ENCODE measurements at places on chromosomes 7 and 10.

DNA sequence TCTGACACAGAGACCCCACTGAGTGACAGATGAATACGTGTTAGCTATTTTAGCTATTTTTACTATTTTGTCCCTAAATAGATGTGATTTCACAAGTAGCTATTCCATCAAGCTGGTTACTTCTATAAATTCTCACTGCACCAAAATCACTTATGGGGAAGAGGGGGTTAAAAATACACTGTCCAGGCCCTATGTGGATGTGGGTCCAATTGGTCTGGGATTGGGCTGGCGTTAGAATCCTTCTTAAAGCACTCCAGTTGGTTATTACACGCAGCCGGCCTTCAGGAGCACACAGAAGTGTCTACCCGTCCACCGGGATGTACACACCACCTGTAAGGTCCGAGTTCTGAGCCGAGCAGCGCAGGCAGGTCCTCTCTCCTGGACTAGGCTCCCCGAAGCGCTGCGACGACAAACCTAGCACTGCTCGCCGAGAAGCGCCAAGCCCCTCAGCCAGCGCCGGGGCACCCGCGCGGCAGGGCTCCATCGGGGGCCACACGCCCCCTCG, 222.3 kb upstream of the MKLN1 start:
- DNase-seq, result no peak

GRCh38 chr7:5035276-5035675, 10.4 kb upstream of the RBAK start:
- DNase-seq, result no peak

- DNase-seq, result no peak
Observed at GRCh38 chr10:111206521-111206920, 129.7 kb downstream of the ADRA2A start.

DNA sequence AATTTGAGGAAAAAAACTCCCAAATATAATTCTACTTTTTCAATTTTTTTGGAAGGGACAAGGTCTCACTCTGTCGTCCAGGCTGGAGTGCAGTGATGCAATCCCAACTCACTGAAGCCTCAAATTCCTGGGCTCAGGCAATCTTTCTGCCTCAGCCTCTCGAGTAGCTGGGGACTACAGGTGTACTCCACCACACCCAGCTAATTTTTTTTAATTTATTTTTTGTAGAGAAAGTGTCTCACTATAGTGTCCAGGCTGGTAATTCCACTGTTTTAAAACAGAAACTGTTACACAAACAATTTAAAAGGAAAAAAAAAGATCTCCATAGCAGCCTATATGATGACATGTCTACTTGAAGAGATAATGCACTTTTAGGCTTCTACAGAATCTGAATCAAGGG, 25.6 kb downstream of the EZH2 start:
- no peak for DNase-seq

- peak; percentile 71 for DNase-seq
Observed at GRCh38 chr7:157318015-157318706, 18.6 kb upstream of the DNAJB6 start.

DNA sequence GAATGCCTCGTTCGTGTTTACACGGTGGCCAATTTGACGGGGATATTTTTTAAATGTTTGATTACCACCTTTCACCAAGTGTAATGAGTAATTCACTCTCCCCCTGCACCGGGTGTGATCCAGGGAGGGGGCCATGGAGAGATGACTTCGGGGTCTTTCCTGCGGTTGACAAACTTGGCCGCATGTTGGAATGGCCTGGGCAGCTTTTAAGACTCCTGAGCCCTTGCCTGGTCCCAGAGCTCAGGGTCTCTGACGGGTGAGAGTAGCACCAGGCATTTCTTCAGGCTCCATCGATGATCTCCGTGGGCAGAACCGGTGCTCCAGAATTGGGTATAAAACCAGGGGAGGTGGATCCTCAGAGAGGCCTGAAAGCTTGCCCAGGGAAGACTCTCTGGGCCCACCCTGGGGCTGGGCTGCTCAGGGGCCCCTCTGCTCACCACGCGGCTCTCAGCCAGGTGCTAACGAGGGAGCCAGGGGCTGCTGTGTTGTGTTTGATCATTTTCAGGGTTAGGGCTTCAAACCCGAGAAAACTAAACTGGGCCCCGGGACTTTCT, 882 bp downstream of the ZNF282 start:
- DNase-seq, result no peak

DNA sequence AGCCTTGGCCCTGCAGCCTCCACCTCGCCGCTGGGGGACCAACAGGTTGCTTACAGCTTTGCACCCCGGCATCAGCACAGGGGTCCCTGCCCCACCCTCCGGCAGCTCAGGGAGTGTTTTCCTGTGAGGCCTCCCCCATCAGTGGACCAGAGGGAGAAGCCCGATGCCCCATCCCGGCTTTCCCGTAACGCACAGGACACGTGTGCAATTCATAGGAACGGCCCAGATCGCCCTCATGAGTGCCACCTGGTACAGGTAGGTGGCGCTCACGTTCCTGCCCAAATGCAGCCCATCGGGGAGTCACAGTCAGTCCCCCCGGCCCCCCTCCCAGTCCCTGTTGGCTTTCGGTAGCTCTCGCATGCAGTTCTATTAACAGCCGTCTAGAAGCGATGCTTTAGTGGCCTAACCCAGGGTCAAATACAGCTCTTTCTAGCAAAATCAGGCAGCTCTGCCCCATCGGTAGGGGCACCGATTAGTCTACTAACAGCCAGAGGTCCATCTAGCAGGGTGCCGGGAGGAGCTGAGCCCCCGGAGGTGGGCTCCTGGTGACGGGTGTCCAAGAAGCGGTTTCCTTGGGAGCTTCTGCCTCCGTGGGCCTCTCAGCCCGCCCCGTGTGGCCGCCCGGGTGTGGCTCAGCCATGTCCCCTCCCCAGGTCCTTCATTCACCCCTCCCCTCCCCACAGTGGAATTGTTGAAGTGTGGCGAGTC, 48.4 kb upstream of the GTF2IRD1 start:
- no peak for DNase-seq

GRCh38 chr10:6114805-6115341, 26.0 kb downstream of the RBM17 start:
- DNase-seq, result no peak

DNA sequence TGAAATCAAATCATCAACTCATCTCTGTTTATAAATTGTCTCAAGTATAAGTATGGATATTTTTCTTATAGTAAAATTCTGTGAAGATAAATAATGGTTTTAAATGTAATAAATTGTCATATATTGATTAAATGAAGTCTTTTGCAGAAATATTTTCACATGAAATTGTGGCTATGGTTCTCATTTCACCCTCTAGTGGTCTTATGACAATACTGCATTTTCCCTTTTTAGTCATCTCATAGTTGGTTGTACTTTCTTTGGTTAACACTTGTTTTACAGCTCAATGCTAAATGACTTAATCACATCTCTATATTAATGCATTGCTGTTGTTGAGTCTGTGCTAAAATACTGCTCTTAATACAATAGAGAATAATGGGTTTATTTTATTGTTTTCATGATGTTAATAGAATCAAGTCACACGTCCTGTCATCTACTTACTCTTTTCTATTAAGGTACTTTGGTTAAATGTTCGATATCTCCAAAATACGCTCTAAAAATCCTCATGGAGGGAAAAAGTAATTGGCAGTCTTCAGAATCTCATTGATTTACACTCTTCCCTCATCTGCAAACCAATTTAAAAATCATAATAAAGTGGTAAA, 38.0 kb upstream of the CACNA2D1 start:
- peak; percentile 22 for DNase-seq

GRCh38 chr7:84042110-84042539, 152.5 kb downstream of the SEMA3A start:
- no peak for DNase-seq

GRCh38 chr7:513521-514166, 6.0 kb downstream of the PDGFA start:
- DNase-seq, result no peak

DNA sequence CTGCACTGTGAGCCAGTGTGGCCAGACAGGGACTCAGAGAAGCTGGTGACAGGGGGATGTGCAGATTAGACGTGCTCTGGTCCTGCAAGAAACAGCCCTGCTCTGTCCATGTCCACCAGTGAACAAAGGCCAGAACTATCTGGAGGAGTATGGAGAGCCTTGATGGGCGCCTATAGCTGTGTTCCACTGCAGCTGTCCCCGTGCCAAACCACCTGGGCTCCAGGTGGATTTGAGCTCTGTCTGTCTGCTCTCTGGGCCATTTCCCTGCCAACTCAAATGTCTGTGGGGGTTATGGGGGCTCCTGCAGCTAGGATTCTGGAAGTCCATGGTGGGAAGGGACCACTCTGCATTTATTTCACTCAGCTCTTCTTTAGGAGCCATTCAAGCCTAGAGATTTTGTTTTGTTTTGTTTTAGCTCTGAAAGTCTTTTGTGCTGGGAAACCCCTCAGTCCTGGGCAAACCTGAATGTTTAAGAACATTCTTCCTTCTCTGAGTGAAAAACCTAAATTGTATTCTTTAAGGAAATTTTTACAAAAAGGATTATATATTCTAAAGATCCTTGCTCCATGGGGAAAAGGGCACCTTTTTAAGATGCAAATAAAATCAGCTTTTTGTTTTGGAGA, 1039.5 kb upstream of the SORCS1 start:
- no peak for DNase-seq

DNA sequence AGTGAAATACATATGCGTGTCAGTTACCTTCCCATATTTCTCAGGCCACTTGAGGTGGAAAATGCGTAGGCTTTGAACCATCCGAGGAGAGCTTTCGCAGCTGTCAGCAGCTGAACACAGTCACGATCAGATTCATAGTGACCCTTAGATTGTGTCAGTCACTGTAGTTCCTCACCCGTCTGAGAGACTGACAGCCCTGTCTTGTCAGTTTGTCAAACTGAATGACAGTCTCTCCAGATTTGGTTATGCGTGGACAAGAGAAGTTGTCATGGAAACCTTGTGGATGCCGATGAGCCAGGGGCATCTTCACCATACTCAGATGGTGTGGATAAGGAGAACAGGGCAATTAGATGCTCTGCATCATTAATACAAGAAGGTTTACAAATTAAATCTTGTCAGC, 546.3 kb downstream of the TYW1 start:
- DNase-seq, result no peak

Measured in GM10248 (cell line).